ENCODE measurements at places on chromosomes 13 and 19.

- DNase-seq = no peak
Measured at GRCh38 chr19:44865196-44865767, 19.2 kb downstream of the NECTIN2 start.

DNA sequence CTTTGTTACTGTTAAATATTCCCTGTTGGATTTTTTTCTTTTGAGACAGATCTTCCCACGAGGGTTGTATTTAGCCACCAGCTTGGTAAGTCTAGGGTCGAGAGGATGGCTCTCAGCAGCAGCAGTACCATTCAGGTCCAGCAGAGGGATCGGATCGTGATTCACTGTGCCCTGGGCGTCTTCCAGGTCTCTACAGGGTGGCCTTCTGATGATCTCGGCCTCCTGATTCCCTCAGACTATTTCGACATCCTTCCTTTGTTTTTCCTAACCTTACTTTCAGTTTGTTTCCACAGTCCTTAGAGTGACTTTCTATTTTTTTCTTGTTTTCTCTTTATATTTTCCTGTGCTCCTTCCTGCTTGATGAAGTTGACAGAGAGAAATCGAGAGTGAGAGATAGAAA is 1436.9 kb downstream of the UQCRFS1 start:
- peak; percentile 15 for DNase-seq

DNA sequence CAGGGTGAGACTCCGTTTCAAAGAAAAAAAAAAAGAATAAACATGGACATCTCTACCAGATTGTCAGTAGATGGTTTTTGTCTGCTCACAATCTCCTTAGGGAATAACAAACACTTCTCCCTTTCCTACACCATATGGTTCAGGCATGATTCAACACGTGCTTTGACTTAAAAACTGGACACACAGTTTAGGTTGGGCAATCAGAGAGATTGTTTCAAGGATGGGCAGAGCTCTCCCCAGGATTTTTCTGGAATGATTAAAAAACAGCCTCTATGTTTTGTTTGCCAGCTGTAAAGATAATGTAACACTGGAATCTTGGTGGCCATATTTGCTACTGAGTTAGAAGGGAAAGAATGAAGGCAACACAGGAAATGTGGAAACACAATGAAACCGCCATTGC is 150.1 kb upstream of the TSC22D1 start:
- no peak for DNase-seq

GRCh38 chr13:52104624-52105023 is 24.2 kb downstream of the NEK5 start:
- DNase-seq = no peak

DNA sequence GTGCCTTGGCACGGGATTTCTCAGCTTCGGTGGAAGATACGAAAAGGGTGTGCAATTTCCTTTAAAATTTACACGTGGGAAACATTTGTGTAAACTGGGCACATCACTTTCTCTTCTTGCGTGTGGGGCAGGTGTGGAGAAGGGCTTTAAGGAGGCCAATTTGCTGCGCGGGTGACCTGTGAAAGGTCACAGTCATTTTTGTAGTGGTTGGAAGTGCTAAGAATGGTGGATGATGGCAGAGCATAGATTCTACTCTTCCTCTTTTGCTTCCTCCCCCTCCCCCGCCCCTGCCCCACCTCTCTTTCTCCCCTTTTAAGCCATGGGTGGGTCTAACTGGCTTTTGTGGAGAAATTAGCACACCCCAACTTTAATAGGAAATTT is 7.2 kb downstream of the SLITRK5 start:
- DNase-seq = no peak

DNA sequence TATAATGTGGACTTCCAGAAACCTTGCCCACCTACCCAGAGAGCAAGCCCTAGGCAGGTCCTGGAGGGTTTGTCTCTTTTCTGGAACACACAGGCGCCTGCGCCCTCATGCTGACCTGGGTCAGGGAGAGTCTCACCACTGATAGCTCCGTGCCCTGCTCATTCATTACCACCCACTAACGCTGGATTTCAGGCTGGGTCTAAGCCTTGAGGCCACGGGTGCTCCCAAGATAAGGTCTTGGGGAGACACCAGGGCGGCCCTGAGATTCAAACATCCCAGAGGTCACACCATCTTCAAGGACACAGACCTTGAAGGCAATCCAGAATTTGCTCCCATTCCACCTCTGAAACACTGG is 5.1 kb downstream of the S1PR2 start:
- DNase-seq = no peak

DNA sequence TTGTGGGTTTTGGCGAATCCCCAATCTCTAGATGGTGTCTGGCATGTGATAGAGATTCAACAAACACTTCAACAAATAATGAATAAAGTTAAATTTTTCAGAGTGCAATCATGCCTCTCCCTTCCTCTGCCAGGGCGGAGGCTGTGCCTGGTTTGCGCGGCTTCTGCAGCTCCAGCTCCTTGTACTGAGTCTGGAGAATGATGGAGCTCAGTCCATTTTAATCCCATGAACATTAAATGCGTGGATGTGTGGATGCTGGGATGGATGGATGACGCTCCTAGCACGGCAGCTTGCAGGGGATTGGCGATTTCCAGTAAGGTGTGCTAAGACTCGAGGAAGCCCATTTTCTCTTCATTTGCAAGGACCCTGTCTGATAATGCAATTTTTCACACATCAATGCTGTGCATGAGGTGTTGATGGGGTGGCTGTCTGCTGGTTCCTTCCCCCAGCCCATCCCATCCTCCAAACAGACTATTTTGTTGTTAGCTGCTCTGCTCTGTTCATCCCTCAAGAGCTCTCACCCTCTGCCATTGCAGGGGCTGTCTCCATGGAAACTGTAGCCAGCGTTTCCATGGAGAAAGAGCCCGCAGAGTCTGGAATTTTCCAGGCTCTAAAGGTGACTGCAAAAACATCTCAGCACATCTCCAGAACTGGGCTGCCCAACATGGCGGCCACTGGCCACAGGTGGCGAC is 92.6 kb upstream of the PEG3 start:
- no peak for DNase-seq

DNA sequence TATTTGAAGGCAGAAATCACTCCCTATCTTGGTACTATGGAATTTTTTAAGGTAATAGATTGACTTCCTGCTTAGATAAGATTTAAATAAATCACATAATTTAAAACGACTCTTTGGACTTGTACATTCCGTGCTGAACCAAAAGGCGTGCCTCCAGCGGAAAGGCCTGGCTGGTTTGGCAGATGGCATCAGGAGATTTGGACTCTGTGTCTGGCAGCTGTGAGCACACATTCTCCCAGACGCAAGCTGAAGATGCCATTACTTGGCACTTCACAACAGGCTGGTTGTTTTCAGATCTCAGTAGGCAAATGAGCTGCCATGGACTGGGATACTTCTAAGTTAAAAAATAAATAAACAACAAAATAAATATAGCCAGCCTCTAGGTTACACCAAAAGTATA is 104.5 kb upstream of the SLC15A1 start:
- no peak for DNase-seq

GRCh38 chr19:11405846-11406643 is 13.1 kb downstream of the RGL3 start:
- no peak for DNase-seq

Data from astrocyte of the spinal cord (primary cell).